ENCODE measurements at places on chromosomes 2 and 18.

DNA sequence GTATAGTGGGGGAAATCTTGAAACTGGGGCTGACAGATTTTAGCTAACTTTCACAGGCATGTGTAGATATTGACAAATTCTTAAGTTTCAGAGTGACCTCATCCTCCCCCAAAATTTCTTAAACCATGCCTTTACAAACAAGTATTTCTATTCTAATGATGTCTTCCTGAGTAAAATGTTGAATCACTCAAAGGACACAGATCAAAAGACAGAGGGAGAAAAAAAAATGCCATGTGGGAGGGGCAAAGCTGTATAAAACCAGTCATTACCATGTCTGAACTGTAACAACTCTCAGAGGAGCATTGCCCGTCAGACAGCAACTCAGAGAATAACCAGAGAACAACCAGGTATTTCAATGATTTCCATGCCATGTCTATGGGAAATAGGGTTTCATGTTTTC lies at the start of gene SERPINB2:
Gene SERPINB2, plus strand, starts transcription at position 282 of the 400 bp plus-strand sequence. CDS start 3,740 bp downstream, outside the sequence.
- no peak for DNase-seq

DNA sequence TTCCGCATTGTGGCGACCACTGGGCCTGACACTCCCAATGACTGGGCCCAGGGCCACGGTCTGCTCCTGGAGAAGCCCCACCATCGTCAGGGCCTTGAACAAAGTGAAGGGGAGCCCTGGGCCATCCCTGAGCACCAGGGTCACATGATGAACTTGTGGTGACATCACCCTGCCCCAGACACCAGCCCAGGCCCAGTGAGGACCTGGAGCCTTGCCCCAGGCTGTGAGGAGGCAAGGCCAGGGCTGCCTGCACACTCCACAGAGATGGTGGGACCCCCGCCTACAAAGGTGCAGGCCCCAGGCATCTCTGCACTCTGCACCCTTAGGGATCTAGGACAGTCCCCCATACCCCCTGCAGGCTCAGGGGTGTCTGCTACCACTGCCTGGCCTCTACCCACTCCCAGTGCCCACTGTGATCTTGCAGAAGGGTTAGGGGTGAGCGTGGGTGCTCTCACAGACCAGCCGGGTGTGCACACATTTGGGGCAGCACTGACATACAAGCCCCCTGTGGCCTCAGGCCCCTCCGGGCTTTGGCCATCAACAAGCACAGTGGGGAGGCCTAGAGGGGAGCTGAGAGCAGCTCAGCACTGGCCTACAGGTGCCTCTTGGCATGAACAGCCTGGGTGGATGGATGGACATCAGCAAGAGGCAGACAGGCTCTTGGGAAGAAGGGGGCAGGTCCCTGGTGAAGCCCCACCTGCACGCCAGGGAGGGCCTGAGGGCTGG lies 624.0 kb upstream of the LRRTM4 start:
- DNase-seq, result no peak

- no peak for DNase-seq
Observed at GRCh38 chr2:40036241-40036640, 257.2 kb upstream of the THUMPD2 start.

DNA sequence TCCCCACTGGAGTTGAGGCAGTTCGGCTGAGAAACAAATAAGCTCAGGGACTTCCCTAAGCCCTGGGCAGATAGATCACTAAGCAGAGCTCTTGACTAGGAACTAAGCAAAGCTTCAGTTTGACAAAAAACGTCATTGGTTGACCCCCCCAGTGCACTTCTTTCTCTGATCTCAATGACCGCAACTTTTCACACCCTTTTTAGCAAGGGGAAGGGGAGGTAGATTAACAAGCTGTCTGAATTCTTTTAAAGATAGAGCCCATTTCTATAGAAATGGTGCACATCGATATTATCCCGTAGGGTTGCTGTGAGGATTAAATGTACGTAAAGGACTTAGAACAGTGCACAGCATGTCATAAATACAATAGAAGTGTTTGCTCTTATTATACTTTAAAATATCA lies 42.5 kb downstream of the PIEZO2 start:
- DNase-seq, result no peak

- no peak for DNase-seq
Observed at GRCh38 chr2:19504400-19505198, 146.2 kb upstream of the OSR1 start.

- no peak for DNase-seq
Observed at GRCh38 chr2:105781274-105781978, 36.7 kb downstream of the NCK2 start.

DNA sequence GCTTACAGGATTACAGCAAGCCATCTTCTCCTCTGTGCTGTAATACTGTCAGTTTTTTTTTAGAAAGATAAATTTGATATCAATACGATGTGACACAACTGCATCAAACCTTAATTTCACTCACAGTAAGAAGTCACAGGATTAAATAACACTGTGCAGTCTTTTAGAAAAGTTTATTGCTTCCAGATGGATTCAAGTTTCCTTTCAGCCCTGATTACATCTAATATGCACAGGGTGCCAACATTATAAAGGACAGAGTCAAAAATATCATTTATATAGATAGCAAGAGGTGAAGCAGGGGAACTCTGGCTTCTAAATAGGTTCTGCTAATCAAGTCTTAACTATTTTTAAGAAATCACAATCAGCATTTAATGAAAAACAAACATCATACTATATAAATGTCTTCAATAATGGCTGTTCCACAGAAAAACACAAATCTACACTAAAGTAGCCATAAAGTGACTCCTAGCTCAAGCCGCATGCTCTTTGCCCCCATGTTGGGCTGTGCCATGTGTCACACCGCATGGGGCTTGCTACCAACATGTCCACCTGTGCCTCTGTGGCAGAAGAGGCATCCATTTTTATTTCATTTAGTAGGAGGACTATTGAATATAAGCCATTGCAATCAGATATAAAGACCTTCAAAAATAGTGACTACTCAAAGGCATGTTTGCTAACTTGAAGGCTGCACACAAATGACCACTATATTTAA lies 35.0 kb downstream of the CERKL start:
- no peak for DNase-seq

- DNase-seq, result peak; percentile 0
Observed at GRCh38 chr18:44507729-44508325, 172.9 kb upstream of the SETBP1 start.

DNA sequence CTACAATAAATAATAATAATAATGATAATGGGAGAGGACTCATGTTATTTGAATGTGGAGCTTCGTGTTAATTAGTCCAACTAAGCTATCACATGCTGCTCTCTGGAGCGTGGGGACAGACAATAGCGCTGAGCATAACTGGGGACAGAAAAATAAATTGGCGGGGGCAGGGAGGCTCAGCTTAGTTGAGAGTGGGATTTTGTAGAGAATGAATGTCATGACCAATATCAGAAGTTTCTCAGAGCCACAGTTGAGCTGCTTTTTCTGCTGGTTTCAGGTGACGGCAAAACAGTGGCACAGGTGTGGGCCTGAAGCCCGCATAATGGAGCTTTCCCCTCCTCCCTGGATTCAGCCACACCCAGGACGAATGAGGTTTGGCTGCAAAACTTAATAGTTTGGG lies 111.1 kb upstream of the CAB39 start:
- DNase-seq, result no peak

DNA sequence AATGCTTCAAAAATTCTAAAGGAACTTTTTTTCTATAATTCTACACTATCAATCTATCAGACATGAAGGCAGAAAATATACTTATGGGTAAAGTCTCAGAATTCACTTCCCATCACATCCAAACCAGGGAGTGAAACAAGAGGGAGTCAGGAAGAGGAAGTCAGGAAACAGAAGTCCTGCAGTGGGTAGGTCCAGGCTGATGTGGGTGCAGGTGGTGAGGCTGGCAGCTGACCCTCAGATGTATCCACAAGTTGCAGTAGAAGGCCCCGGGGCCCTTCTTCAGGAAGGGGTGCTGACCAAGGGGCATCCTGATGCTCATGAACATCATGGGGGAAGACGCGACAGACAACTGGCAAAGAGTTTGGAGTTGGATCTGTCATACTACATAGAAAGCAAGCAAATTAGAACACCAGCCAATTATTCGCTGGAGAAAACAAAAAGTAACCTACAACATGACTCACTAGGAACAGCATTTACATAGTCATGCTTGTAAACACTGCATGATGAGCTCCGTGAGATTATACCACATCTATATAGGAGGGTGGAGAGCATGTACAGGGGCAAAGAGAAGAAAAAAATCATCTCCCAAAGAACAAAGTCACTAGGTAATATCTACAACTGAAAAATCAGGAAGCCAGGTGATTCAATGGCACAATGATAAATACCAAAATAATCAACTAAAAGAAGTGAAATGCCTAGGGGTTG lies 4.2 kb downstream of the UXS1 start:
- no peak for DNase-seq

GRCh38 chr2:191078165-191078867 lies 64.3 kb upstream of the STAT1 start:
- DNase-seq, result no peak

DNA sequence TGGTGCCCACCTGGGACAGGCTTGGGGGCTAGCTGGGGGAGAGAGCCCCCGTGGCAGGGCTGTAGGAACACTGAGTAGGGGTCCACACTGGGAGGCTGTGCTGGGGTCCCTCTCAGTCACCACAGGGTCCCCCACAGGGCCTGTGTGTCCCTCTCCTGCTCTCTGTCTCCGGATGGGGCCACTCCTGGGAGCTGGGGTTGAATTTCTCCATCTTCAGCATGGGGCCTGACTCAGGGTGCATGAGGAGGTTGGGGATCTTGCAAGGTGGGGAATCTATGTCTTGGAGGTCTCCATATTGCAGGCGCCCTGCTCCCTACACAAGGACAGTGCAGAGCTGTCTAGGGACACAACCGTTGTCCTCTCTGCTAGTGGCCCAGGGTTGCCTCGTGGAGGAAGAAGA lies 78.7 kb upstream of the HDAC4 start:
- DNase-seq, result no peak

DNA sequence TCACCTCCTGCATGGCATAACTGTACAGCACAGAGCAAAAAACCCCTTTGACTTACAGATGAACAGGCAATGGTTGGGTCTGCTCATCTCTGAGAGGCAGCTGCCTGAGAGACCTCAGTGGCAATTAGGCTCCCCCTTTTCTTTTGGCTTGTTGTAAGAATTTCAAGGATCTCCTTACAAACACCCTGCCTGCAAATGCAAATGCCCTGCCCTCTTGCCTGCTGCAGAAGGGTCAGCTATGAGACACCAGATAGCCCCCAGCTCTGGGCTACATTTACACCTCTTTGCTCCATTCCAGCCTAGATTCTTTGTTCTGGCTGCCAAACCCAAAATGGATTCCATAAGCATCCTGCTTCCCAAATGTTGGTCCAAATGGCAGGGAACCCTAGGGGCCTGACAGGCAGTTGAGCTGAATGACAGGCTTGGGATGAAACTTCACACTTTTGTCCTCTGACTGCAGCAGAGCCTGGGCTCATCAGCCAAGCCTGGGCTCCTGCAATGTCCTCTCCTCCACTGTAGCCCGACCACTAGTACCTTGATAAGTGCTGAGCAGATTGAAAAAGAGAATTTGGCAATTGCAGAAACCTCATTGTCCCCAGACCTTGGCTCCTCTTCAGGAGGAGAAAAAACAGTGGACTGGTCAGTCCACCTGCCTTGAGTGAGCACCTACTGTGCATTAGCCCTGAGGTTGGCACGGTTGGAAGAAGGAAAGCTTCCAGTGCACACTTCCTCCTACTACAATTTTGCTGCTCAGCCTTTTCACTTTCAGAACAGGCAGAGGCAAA lies 678.3 kb downstream of the BCL11A start:
- DNase-seq, result no peak

DNA sequence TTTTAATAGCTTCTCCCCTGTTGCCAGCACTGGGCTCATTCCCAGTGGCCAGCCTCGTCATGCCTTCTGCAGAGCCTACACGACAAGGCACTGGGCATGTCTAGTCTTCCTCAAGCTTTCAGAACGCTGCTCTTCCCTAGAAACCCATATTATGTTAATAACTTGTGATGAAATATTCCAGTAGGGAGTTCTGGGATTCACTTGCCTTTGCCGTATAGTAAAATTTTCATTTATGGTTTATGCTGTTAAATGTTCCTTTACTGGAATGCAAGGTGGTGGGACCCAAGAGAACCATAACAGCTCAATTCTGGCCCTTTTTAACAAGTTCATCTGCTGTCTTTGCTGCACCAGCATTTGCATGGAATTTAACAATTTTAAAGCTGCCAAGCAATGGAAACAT lies 45.5 kb upstream of the SLC14A1 start:
- no peak for DNase-seq

GRCh38 chr18:66560094-66560493 lies 43.8 kb downstream of the CDH19 start:
- no peak for DNase-seq

DNA sequence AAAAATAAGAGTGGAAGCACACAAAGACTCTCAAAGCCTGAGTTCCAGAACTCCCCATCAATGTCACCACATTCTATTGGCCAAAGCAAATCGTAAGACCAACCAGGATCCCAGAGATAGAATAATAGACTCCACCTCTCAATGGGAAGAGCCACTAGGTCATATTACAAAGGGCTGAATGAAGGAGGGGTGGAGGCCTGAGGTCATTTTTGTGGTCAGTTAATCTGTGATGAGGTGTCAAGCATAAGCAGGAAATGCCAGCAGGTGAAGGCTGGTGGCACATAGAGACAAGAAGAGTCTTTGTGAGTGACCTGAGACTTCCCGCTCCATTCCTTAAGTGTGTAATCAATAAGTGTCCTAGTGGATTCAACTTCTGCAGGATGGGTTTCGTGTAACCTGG lies 144.3 kb downstream of the TFCP2L1 start:
- DNase-seq, result no peak

DNA sequence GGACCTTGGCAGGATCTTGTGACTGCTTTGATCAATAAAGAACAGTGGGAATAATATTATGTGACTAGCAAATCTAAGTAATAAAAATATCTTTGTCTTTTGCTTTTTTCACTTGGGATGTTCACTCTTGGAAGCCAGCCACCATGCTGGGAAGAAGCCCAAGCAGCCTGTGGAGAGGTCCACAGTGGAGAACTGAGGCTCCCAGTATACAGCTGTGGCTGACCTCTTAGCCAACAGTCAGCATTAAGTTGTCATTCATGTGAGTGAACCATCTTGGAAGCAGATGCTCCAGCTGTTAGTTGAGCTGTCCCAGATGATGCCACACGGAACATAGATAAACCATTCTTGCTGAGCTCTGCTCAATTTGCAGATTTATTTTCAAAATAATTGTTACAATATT lies 160.0 kb downstream of the OSR1 start:
- no peak for DNase-seq

- DNase-seq, result no peak
Observed at GRCh38 chr2:80169811-80170594, 134.5 kb downstream of the LRRTM1 start.

DNA sequence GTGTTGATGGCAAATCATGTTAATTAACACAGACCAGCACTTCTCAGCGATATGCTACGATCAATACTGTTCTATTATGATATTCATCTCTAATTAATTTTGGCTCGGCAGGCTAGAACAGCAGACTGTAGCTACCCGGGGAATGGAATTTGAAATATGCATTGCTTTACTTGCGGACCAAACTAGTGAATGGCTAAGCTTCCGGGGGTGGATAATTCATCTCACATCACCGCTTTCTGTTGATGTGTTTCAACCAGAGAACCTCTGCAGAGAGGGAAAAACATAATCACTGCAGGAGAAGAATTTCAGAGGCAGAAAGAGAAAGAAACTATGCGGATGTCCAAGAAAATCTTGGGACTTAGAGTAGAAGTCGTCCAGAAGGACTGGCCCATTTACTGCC lies 490.9 kb downstream of the STK39 start:
- no peak for DNase-seq

Data from activated naive CD4-positive, alpha-beta T cell (primary cell).